ENCODE measurements at places on chromosomes 3 and 15.

GRCh38 chr15:71639471-71639870 is 170.9 kb upstream of the NR2E3 start:
- no peak for DNase-seq

DNA sequence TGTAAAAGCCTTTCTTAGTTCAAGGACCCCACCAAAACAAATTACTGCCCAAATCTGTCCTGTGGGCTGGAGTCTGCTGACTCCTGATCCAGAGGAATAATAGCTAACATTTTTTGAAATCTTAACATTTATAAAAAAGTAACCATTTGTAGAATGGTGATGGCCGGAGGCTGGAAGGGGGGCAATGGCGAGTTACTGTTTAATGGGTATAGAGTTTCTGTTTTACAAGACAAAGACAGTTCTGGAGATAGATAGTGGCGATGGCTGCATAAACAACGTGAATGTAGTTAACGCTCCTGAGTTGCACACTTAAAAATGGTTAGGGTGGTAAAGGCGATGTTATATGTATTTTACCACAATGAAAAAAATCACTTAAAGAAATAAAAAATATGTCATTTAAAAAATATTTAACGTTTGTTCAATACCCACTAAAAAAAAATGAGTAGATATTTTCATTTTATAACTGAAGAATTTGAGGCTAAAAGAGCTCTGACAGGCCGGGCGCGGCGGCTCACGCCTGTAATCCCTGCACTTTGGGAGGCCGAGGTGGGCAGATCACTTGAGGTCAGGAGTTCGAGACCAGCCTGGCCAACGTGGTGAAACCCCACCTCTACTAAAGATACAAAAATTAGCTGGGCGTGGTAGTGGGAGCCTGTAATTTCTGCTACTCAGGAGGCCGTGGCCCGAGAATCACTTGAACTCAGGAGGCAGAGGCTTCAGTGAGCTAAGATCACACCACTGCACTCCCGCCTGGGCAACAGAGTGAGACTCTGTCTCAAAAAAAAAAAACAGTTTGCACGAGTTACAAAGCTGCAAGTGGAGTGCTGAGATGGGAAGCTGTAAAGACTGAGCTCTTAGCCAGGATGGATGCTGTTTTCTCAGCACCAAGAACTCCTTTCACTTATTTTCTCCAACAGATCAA is 37.6 kb downstream of the IGF2BP2 start:
- no peak for DNase-seq

- DNase-seq = no peak
Observed at GRCh38 chr3:126671521-126671920, 16.6 kb upstream of the TXNRD3 start.

GRCh38 chr3:182413061-182413460 is 380.2 kb upstream of the ATP11B start:
- no peak for DNase-seq

DNA sequence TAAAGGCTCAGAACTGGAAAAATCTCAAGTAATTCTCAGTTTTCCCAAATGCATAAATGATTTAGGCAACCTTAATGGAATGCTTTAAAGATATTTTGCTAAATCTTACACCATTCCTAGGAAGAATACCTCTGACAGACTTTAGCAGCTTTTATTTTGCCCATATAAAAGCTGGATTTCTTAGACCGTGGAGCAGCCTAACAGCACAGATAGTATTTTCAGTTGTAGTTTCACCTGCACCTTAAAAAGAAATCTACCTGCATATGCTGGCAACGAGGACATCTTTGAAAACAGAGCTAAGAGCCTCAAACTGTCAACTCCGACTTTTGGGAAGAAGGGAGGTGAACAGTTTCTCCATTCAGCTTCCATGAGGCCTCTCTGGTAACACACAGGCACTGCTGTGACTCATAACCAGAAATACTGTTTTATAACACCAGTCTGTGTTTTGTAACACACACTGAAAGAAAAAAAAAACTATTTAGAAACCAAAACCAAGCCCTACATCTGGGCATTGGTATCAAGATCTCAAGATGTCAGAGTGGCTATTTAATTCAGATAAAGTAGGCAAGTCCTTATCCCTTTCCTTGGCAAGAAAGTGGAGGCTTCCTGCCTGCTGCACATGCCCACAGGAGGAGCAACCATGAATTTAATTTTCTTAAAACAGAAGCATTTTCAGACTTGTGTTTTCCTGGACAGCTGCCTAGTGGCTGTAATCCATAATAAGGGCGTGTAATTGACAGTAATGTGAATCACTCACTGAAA is 181.5 kb upstream of the ICE2 start:
- peak; percentile 89 for DNase-seq
